ENCODE measurements at places on chromosomes 11 and 22.

- DNase-seq: no peak
Observed at GRCh38 chr11:4851033-4851432, 2.0 kb upstream of the OR51S1 start.

DNA sequence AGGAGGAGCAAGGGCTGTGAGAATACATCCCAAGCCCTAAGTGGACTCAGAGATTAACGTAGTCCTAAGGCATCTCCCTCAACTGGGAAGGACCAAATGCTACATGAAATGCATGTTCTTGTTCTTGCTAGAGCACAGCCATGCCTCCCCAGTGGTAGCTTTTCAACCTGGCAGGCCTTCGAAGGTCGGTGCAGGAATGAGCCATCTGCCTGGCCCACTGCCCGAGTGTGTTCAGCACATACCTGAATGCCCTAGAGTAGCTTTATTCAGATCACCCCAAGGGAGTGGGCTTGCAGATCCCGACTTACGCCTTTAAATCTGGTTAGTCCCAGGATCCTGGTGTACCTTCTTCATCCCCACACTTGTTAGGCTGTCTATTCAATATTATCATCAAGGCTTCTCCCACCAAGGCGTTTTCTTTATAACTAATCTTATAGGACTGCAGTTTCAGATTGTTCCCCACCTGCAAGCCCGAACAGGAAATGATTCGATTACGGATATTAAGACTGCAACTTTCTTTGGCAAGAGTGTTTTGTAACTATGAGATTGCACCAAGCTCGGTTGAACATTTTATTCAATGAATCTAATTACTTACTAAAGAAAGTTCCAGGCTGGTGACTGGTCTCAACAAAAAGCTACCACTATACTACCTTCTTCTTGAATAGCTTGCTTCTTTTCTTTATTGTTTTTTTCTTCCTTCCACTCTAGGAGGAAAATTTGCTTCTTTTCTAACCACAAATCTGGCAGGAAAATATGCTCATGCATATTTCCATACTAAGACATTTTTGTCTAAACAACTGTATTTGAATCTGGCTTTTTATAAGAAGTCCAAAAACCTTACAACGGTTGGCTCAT is 115.6 kb downstream of the SGSM3 start:
- no peak for DNase-seq

DNA sequence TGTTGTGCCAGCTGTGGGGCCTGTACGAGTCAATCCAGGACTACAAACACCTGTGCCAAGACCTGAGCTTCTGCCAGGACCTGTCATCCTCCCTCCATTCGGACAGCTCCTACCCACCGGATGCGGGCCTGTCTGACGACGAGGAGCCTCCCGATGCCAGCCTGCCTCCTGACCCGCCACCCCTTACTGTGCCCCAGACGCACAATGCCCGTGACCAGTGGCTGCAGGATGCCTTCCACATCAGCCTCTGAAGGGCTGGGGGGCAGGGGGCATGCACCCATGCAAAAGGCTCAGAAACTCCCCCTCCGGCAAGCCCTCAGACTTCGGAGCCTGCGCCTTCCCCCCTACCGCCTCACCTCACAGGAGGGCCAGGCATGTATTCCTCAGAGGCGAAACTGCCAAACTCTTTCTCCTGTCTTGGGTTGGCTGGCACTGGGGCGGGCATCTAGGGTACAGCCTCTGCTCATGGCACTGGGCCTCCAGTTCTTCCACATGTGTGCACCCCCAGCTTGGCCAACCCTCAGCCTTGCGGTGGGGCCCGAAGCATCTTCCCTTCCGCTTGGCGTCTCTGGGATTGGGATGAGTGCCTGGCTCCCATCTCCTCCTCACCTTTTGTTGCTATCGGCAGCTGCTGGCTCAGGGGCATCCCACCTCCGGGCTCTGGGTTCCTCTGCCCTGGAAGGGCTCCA is 1.2 kb downstream of the FAM89B start:
- DNase-seq: no peak

DNA sequence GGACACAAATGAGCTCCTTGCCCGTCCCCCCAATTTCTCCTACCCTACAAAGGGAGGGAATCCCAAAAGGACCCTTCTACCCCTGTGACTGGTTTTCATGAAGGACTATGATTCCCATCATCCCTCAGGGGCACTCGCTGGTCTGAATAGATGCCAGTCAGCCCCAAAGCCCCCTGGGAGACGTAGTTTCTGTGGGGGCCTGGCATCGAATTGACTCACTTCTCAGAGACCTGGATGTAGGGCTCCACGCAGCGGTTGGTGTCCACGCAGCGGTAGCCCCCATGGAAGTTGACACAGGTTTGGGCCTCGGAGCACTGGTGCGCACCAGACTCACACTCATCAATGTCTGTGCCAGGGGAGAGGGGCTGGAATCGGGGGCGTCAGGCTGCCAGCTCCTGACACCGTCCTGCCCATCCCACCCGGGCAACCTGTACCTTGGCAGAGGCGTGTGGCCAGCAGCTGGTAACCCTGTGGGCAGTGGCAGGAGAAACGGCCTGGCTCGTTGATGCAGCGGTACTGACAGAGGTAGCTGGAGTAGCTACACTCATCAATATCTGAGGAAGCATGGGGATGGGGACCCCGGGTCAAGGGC is 4.4 kb downstream of the EFEMP2 start:
- DNase-seq: no peak

DNA sequence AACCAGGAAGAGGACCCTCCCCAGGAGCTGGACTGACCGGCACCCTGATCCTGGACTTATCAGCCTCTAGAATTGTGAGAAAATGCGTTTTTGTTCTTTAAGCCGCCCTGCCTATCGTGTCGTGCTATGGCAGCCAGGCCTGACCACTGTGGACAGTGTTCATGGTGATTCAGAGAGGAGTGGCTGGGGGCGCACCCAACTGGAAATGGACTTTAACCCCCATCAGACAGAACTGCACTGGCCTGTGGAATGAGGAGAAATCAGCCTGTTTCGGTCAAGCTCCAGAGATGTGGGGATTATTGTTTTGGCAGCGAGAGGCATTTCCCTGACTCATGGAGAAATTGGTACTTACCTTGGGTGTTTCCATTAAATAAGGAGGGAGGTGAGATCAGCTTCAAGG is 1437.8 kb downstream of the BRD1 start:
- no peak for DNase-seq

- DNase-seq: no peak
Observed at GRCh38 chr11:23653071-23653675, 792.9 kb upstream of the CCDC179 start.

Data from germinal center (tissue), 1 donor.